ENCODE measurements at places on chromosomes 16 and 17.

DNA sequence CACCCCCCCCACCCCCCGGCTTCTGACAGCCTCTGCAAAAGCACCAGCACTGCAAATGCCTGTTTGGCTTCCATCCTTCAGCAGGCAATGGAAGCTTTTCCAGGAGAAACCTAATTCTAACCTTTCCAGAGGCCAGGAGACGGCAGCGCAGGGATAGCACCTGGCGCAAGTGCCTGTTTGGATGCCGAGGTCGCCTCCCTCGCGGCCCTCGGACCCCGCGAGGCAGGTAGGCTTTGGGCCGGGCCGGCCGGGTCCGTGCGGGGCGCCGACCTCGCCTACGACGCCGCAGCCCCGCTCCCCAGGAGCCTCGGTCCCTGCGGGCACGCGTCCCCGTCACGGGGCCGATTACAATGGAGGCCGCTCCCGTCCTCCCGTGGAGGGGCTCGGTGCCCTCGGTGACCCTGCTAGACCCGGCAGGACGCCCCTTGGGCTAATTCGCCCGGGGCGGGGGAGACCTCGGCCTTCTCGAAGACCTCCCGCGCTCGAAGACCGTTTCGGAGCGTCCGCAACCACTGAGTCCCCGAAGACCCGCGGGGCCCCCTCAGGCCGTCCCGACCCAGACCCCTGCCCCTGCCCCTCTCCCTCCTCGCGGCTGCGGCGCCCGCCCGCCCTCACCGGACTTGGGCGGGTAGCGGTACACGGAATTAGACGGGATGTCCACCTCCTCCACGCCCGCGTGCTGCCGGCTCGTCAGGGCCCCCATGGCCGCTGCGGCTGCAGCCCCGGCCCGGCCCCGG lies 587 bp downstream of the RNF157 start:
- DNase-seq: no peak

DNA sequence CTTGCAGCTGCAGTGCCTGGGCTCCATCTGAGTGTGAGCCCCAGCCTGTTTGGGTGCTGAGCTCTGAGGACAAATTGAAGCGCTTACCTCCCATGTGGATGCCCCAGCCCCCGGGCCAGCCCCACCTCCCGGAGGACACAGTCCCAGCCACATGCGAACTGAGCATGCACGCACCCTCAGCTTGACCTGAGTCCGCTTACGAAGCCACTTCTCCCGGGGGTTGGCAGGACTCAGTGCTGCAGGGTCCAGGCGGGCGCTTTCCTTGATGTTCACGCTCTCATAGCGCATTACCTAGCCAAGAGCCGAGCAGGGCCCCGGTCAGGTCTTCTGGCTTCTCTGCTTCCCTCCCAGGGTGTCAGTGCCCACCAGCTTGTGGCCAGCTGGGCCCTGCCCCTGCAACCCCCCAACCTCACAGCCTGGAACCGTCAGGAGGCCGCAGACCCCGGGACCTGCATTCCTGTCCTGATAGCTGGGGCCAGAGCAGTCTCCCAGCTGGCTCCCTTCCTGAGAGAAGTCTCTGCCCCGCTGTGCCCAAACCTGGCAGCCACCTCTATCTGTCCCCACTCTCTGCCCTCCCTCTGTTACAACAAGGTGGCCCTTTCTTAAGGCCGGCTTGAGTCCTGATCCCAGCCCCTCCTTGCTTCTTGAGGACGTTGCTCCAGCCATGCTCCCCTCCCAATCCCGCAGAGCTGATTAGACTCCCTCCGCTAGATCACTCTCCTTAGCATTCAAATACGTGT lies 24.0 kb downstream of the PIMREG start:
- no peak for DNase-seq

GRCh38 chr17:69606142-69606800 lies 191.8 kb downstream of the MAP2K6 start:
- DNase-seq: no peak

GRCh38 chr17:78821961-78822360 lies 18.7 kb downstream of the USP36 start:
- DNase-seq: no peak

- DNase-seq: no peak
Observed at GRCh38 chr17:81902653-81903414, 796 bp downstream of the NPB start.

GRCh38 chr17:6610011-6610410 lies 30.5 kb downstream of the KIAA0753 start:
- DNase-seq: no peak

GRCh38 chr17:13869331-13869940 lies 199.9 kb upstream of the COX10 start:
- no peak for DNase-seq

DNA sequence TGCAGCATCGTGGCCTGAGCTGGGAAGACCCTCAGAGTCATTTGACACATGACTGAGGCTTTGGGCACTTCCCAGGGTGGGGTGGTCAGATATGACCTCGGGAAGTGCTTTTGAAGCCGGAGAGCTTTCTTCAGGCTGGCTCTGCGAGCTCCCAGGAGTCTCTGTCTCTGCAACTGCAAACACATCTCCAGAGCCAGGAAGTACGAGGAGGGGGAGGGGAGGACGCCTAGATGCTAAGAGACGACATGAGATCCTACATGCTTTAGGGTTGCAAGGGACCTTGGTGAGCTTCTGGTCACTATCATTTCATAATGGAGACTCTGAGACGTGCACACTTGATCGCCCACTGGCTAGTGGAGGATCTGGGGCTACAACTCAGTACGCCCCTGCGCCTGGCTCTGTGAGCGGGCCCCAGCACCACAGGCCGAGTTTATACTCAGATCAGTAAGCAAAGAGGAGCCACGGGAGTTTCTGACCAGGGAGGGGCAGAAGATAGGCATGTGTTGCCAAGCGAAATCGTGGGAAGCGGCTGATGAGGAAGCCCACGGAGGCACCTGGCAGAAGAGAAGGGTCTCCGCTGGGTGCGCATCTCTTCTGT lies 527 bp upstream of the MGAT5B start:
- DNase-seq: no peak

DNA sequence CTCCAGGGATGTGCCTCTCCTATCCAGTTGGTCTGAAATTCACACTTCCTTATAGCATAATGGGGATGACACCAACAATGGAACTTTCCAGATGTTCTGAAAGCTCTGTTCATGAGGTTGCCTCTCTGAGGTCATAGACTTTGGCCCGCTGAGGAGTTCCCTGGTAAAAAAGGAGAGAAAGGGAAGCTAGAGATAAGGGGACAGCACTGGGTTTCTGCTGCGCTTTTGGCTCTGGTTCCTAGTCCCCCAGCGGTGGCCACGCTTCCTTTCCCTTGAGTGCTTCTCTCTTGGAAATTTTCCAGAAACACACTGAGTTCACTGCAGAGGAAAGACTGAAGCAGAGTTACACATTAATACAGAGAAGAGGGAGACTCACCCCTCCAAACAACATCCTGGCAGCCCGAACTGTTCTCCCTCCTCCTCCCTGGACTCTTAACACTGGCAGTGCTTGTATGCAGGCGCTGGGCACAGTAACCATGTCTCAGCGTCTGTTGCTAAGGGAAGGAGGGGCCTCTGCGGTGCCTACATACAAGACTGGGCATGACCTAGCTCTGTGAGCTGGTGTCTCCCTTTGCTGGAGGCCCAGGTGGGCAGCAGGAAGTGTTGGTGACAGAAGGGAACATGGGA lies at the start of gene DNAH3:
DNAH3 (minus strand) TSS at position 472 of the 627 bp plus-strand sequence. CDS start 527 bp downstream, outside the sequence.
- DNase-seq: no peak

- DNase-seq: no peak
Observed at GRCh38 chr16:84224554-84224953, 15.3 kb downstream of the KCNG4 start.

DNA sequence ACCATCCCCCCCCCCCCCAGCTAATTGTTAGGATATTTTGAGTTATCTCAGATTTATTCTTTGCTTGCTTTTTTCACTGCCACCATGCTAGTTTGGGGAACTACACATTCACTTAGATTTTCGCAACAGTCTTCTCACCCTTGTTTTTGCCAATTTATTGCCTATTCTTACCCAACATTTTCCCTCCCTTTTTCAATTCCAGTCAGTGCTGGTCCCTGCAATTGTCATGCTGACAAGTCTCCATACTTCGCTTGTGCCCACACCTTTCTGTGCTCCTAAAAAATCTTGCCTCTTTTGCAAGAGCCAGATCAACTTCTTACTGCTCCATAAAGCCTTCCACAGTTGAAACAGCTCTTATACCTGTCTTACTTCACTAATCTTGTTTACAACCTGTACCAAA lies 16.3 kb downstream of the TNRC6A start:
- DNase-seq: no peak

DNA sequence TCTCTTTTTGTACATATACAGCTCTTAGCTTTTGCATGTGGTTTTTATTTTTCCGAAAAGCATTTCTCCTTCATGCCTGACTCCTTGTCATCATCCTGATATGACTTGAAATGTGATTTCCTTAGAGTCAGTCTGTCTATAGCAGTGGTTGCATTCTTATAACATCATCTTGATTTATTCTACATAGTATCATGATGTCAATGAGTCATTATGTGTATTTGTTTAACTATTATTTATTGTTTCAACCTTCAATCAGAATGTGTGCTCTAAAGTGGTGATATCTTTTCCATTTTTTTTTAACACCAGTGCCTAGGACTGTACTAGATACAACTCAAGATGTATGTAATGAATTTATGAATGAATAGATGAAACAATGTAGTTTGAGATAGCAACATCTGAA lies 354.9 kb upstream of the CDH8 start:
- DNase-seq: no peak

- no peak for DNase-seq
Observed at GRCh38 chr16:4314532-4315185, 1.2 kb upstream of the GLIS2 start.

- DNase-seq: no peak
Observed at GRCh38 chr16:78884204-78884603, 716.3 kb downstream of the MAF start.

GRCh38 chr16:49084628-49085390 lies 196.8 kb downstream of the CBLN1 start:
- DNase-seq: no peak

DNA sequence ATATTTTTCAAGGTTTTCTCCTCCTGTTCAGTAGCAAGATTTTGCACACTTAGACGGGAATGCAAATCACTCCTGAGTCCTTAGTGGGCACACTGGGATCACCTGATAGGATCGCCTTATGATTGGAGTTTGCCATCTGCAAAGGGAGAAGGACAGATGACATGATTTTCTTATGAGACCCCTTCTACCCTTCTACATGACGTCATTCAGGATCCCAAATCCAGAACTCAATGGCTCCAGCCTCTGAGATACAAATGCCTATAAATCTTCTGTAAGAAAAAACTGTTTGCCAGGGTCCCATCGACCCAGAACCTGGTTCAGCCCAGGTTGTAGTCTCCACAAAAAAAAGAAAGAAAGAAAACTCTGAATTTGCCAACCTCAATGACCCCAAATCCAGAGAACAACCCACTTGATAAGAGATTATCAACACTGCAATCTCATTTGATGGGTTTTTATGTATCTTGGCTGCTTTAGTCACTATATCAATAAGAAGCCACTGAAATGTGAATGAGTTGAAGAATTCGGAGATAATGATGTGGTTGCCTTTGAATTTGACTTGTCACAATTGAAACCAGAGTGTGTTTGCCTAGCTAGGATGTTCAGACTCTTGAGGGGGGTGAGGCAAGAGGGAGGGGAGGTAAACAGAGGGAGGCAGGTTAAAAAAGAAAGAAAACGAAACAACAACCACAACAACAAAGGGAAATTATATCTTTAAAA lies 6.7 kb downstream of the ZNF423 start:
- DNase-seq: no peak

GRCh38 chr17:77379832-77380231 lies 239.1 kb downstream of the SEC14L1 start:
- DNase-seq: no peak

DNA sequence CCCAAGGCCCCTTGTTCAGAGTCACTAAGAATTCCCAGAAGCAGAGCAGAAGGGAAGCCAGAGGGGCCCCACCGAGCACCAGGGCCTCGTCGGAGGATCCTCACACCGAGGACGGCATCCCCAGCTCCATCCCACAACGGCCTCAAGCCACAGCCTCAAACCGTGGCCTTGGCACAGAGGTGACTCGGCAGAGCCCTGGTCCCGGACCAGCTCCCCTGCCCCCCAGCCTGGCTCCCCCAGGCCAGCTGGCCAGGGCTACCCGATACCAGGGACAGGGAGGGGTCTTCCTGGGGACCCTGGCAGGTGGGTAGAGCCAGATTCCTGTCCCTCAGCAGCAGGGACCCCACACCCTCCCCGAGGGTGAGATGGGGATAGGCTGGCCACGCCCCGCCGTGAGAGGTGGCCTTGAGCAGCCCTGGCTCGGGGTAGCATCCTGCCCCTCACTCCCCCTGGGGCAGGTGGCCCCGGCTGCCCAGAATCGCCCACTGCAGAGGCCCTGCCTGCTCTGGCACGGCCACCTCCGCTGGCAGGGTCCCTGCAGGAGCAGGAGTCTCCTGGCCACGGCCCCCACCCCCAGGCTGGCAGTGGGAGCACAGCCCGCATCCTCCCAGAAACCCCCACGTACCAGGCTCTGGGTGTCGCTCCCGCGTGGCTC lies 5.6 kb upstream of the PVALEF start:
- DNase-seq: no peak

GRCh38 chr17:38918916-38919315 lies 6.5 kb upstream of the LASP1NB start:
- no peak for DNase-seq

GRCh38 chr16:80682421-80683070 lies 121.9 kb downstream of the CDYL2 start:
- no peak for DNase-seq

GRCh38 chr16:71387045-71387871 lies 28.7 kb downstream of the CALB2 start:
- no peak for DNase-seq

DNA sequence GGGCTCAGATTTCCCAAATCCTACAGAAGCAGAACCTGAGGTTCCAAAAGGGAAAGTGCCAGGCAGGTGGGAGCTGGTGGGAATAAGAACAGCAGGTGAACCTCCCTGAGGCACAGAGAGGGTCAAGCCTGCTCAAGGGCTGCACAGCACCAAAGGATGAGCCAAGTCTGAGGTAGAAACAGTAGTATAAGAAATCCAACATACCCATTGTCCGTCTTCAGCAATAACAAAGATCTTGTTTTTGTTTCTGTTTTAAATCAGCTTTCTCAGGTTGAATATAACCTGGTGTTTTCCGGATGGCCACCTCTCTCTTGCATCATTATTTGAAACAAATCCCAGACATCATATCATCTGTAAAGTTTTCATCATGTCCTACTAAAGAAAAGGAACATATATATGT lies 10.6 kb upstream of the CES3 start:
- no peak for DNase-seq

DNA sequence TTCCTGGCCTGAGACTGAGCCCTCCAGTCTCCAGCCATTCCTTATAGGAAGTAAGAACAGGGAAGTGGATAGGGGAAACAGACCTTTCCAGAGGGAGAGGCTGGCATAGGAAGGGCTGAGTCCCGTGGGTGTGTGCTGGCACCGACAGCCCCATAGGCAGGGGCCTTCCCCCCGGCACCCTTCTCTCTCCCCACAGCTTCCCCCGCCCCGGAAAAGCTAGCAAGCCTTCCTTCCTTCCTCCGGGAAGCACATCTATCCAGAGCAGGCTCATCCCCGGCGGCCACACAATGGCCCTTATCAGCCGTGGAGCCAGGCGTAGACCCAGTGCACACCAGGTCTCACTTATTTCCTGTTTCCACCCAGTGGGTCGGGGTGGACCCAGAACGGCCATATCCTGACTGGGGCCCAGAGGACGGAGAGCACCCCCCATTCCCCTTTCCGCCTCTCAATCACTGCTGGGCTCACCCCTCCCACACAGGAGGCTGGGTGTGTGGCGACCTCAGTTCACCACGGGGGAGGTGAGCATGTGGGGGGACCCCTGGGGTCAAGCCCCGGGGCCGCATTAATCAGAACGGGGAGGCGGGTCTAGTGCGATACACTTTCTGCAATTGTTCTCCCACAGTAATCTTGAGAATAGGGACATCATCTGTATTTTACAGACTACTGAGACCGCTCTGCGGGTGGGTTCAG lies 950 bp upstream of the MYO1C start:
- DNase-seq: no peak

GRCh38 chr16:69133373-69133954 lies 1.0 kb downstream of the UTP4 start:
- DNase-seq: no peak

All from natural killer cell treated with Interleukin-12 subunit alpha and Interleukin-12 subunit beta and Interleukin-15 and Interleukin-18, amount 100 ng/mL, for 72 hours (primary cell).